ENCODE measurements at places on chromosomes 6 and 20. TPM values are rescaled to one million over a fixed set of nuclear protein-coding genes. Genes with fewer than 3 reads are reported as not detected.
A peak's percentile ranks its signal among the peaks of the same experiment; 100 is the strongest.

DNA sequence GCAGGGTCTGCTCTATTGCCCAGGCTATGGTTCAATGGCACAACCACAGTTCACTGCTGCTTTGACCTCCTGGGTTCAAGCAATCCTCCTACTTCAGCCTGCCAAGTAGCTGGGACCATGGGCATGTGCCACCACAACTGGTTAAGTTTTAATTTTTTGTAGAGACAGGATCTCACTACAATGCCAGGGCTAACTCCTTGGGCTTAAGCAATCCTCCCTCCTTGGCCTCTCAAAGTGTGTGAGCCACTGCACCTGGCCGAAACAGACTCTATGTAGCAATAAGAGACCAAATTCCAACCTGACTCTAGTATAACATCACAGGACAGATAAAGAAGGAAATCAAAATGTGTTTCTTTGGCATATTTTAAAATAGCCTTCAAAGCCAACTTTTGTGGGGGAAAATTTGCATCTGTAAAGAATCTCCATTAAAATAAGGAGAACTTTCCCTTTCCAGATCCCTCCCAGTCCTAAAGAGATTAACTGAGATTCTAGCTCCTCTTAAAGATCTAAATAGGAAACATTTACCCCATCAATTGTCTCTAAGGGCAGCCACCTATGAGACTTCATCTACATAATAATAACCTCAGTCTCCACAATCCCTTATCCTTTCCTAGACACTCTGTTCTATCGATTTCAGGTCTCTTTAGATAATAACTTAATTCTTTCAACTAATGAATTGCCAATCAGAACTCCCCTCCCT lies 94.7 kb upstream of the PLCB4 start:
- no peak for DNase-seq

DNA sequence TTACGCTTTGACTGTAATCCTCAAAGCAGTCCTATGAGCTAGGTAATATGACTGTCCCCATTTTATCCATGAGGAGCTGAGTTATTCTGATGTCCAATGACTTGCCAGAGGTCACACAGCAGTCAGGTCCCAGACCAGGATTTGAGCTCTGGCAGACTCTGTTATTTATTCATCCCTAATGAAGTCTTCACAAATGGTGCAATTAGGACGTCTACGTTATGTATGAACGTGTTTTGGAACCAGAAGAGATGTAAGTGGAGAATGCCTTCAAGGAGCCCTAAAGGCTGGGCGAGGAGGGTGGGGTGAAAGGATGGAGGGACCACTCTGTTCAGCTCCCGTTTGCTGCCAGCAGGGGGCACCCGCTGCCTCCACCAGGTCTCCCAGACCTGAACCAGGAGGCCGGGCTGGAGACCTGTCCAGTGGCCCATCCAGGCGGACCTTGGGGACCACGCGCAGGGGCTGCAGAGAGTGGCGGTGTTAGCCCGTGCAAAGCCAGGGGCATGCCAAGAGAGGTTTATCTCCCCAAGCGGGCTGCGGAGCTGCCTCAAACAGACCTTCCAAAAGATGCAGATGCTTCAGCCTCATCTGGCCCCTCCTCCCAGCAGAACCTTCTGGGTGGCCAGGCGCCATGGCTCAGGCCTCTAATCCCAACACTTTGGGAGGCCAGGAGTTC lies 15.2 kb upstream of the ZNF335 start:
- DNase-seq: peak; percentile 64

DNA sequence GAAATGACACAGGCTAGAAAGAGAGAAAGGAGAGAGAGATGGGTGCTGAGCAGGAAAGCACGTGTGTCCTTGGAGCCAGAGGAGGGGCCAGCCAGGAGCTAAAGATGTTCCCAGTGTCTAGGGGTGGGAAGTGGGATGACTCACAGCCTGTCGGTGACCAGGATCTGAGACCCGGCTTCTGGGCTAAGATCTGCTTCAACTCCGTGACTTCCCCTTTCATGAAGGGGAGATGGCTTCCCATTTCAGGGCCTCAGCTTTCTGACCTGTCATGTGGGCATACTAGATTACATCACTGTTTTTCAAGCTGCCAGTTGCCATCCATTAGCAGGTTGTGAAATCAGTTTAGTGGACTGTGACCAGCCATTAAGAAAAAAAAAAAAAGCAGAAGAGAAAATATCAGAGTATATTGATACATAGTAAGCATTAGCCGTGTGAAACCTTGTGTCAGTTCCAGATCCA lies 5.4 kb downstream of the TGM3 start:
- no peak for DNase-seq

DNA sequence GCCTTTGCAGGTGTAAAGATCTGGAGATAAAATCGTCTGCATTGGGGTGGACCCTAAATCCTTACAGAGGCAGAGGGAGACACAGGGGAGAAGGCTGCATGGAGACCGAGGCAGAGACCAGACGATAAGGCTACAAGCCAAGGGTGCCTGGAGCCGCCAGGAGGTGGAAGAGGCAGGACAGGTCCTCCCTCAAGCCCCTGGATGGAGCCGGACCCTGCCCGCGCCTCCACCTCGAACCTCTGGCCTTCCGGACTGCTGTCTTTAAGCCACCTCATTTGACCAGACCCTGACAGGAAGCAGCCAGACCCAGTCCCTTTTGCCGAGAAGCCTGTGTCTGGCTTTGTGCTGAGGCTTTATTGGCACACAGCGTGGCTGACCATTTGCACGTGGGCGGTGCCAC lies 183.8 kb downstream of the TAF4 start:
- no peak for DNase-seq

- peak; percentile 50 for DNase-seq
Measured at GRCh38 chr6:109978174-109979032, at the start of gene GPR6. TSS of gene GPR6 (plus strand) at chr6:109978311. CDS start at chr6:109979113, 802 bp downstream.

- DNase-seq: no peak
Measured at GRCh38 chr20:11355345-11355744, 562.3 kb upstream of the BTBD3 start.

Gene C20orf144
- not detected for total RNA-seq

Gene OARD1
- total RNA-seq: 13.0 TPM

Measured in endothelial cell of umbilical vein (primary cell).